Caco-2 (cell line): ENCODE measurements at places on chromosomes 4 and X. TPM values are rescaled to one million over a fixed set of nuclear protein-coding genes. Genes with fewer than 3 reads are reported as not detected.

The MUC7 gene
- total RNA-seq: not detected in 2 replicates

DNA sequence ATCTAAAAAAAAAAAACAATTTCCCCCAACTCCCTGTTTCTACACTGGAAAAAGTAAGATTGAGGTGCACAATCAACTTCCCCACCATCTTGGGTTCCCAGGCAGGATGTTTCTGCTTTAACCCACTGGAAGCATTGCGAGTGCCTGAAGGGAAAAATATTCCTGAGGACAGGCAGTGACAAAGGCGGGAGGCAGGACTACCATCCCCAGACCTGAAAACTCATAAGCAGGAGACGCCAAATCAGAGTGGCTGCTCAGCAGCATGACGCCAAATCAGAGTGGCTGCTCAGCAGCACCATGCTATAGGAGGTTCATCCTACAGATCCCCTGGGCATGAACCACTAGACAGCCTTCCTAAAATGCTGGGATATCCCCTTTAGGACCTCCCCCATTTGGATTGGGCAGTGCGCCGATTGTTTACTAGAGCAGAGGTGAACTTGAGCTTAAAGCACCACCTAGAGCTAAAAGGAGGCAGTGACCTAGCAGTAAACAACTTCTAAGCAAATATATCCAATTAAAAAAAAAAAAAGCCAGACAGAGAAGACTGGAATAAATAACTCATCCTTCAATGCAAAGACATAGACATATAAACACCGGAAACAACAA, 35.0 kb upstream of the GK start:
- H3K4me3 ChIP-seq: no peak overlapping the region
- no peaks in the 10 kb centered on the region for H3K27me3 ChIP-seq
- DNase-seq: no peak

GRCh38 chr4:139773560-139774318, 108.1 kb downstream of the MGST2 start:
- H3K4me1 ChIP-seq: peaks cover 9% of the 10 kb centered on the region
- no peak for DNase-seq
- no peak overlapping the region for H3K4me3 ChIP-seq
- no peak overlapping the region for H3K27ac ChIP-seq
- no peaks in the 10 kb centered on the region for H3K36me3 ChIP-seq

DNA sequence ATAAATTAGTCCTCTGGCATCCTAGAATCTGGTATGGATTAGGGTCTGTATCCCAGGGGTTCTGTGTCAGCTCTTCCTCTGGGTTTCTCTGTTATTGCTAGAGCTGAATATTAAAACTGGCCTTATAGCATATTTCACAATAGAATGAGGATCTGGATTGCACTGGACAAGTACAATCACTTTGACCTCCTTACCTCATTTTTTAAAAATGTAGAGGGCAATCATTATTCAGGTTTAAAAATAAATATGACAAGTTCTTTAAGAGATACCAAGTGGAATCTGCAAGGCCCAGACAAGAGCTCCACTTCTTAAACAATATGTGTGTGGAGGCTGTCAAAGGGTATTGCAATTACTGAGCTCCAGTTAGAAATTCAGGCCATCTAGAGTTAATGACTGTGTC, 1.4 kb downstream of the PALLD start:
- no peak for DNase-seq
- peaks cover 7% of the 10 kb centered on the region for H3K4me1 ChIP-seq
- H3K4me3 ChIP-seq: no peak overlapping the region
- no peak overlapping the region for H3K27ac ChIP-seq

DNA sequence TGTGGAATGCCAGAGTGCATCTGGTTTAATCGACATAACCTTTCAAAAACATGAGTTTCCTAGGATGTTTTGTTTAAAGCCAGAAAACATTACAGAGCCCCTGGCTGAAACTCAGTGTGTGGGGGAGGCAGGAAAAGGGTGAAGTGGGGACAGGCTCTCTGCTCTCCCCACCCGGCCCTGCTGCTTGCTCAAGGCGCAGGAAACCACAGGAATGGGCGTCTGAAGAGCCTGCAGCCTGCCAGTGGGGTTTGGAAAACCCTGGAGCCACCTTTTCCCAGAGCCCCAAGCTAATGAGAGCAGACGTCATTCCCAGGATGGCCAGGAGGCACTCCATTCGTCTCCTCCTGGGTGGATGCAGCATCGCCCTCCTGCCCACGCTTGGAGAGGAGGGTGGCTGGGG, 240.6 kb downstream of the AFAP1 start:
- no peak overlapping the region for H3K27ac ChIP-seq
- H3K27me3 ChIP-seq: no peaks in the 10 kb centered on the region
- no peaks in the 10 kb centered on the region for H3K4me1 ChIP-seq
- H3K36me3 ChIP-seq: no peaks in the 10 kb centered on the region

The RTL5 gene
- 2.2 and 2.5 TPM in 2 replicates for total RNA-seq

The GPC3 gene
- 233 and 266 TPM in 2 replicates for total RNA-seq

The PDZD4 gene
- total RNA-seq: 1.3 and 1.8 TPM in 2 replicates

The SYP gene
- 18.3 and 23.3 TPM in 2 replicates for total RNA-seq

The KLHL13 gene
- 8.7 and 9.1 TPM in 2 replicates for total RNA-seq

The FRG2 gene
- 0.23 TPM in 1 of 2 replicates, not detected in the other for total RNA-seq

- no peak overlapping the region for H3K27ac ChIP-seq
- H3K4me1 ChIP-seq: no peaks in the 10 kb centered on the region
- H3K36me3 ChIP-seq: no peaks in the 10 kb centered on the region
- no peaks in the 10 kb centered on the region for H3K27me3 ChIP-seq
- no peak overlapping the region for H3K4me3 ChIP-seq
- DNase-seq: no peak
These were observed 127.1 kb upstream of the GALNT7 start for GRCh38 chr4:173041482-173041881.

The DMP1 gene
- total RNA-seq: not detected in 2 replicates

The BEND2 gene
- not detected in 2 replicates for total RNA-seq

The GRK4 gene
- total RNA-seq: 6.8 and 7.1 TPM in 2 replicates

GRCh38 chr4:52376132-52376704, 282.9 kb downstream of the USP46 start:
- H3K27me3 ChIP-seq: no peaks in the 10 kb centered on the region
- H3K4me3 ChIP-seq: no peak overlapping the region
- H3K27ac ChIP-seq: no peak overlapping the region
- no peaks in the 10 kb centered on the region for H3K36me3 ChIP-seq
- no peak for DNase-seq
- no peaks in the 10 kb centered on the region for H3K4me1 ChIP-seq

The ZFP42 gene
- 0.34 and 1.2 TPM in 2 replicates for total RNA-seq

The CCDC120 gene
- total RNA-seq: 16.7 and 17.6 TPM in 2 replicates

- H3K4me3 ChIP-seq: no peak overlapping the region
- no peak overlapping the region for H3K27ac ChIP-seq
- no peaks in the 10 kb centered on the region for H3K4me1 ChIP-seq
- no peak for DNase-seq
- H3K27me3 ChIP-seq: no peaks in the 10 kb centered on the region
These were observed 107.9 kb downstream of the LDB2 start for GRCh38 chr4:16790508-16790907.

The MAGEA2B gene
- total RNA-seq: not detected in 2 replicates

DNA sequence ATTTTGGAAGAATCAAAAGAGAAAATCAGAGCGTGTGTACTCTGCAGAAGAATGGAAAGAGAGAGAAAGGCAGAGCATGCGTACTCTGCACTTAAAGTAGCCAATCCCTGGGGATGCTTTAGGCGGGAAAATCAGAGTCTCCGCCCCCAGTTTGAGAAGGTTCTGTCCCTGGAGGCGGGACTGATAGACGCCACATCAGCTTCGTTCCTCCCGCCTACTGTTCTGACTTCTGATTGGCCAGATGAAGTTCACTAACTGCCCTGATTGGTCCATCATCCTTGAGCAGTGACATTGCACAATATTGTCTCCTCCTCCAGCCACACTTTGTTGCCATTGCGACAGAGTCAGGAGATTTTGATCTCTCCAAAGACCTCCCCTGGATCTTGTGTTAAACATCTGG, 23.8 kb downstream of the SSX1 start:
- H3K27ac ChIP-seq: no peak overlapping the region
- no peaks in the 10 kb centered on the region for H3K4me1 ChIP-seq
- DNase-seq: peak; percentile 34
- H3K36me3 ChIP-seq: no peaks in the 10 kb centered on the region

The DUX4 gene
- not detected in 2 replicates for total RNA-seq

DNA sequence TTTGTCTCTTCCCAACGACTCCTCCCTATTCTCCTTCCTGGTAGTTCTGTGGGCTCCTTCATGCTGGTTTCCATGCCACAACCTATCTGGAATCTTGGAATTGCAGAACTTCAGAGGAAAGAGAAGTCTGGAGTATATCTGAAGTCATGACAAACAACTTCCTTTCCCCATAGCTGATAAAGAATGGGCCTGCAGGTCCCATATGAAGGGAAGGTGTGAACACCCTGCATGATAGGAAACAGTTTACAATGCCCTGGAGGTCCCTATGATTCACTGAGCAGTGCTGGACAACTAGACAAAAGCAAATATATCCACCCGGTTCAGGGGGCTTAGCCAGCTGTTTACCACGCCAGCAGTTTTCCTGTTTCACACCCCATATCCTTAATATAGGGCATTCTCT, 19.4 kb downstream of the FAM9C start:
- DNase-seq: no peak
- H3K4me1 ChIP-seq: peaks cover 58% of the 10 kb centered on the region
- H3K4me3 ChIP-seq: no peak overlapping the region
- peak overlapping the region; percentile 11 for H3K27ac ChIP-seq
- no peaks in the 10 kb centered on the region for H3K27me3 ChIP-seq

DNA sequence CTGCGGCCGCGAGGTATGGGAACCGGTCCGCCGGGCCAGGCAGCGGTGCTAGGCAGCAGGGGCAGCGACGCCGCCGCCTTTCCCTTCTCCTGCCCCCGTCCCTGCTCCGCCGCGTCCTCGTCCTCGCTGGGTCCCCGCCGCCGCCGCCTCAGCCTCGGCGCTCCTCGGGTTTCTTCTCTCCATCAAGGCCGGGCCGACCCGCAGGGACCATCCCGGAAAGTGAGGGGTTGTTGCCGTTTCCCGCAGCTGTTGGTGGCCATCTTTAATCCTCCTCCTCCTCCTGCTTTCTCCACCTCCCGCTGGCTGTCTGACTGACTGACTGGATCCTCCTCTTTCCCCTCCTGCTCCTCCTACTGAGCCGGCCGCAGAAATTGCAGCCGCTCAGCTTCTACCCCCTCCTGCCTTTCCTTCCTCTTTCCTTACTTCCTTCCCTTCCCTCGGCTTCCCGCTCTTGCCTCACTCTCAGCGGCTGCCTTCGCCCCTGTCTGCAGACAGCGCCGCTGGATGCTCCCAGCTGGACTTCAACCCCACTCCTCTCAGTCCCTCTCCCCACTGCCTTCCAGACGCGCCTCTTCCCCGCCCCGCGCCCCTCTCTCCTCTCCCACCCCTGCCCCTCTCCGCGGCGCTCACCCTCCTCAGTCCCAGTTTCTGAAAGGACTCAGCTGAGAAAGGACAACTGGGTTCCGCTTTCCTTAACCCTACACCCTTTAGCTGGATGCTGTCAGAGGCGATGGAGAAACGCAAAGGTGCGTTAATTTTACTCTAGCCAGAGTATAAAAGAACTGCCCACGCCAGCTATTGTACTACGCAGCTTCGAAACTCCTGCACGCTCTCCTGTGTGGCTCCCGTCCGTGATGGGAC, at the start of gene WDFY3:
WDFY3 (minus strand) TSS at position 309 of the 861 bp plus-strand sequence. CDS start 106,099 bp downstream, outside the sequence.
- peak; percentile 77 for DNase-seq
- H3K36me3 ChIP-seq: no peaks in the 10 kb centered on the region
- H3K27me3 ChIP-seq: no peaks in the 10 kb centered on the region
- peak within 1 kb of the TSS; percentile 66 for H3K4me3 ChIP-seq

The AMTN gene
- total RNA-seq: not detected in 2 replicates

- DNase-seq: no peak
- no peaks in the 10 kb centered on the region for H3K27me3 ChIP-seq
- no peak overlapping the region for H3K4me3 ChIP-seq
These were observed 2.1 kb downstream of the MND1 start for GRCh38 chr4:153346563-153346962.

The FGF2 gene
- total RNA-seq: 0.19 and 0.20 TPM in 2 replicates

GRCh38 chr4:186078981-186079638, 10.2 kb downstream of the TLR3 start:
- peaks cover 6% of the 10 kb centered on the region; the same call in 1 of the 2 replicates for H3K4me1 ChIP-seq
- peak; percentile 49 for DNase-seq
- no peak overlapping the region for H3K4me3 ChIP-seq
- no peak overlapping the region for H3K27ac ChIP-seq
- no peaks in the 10 kb centered on the region for H3K36me3 ChIP-seq

DNA sequence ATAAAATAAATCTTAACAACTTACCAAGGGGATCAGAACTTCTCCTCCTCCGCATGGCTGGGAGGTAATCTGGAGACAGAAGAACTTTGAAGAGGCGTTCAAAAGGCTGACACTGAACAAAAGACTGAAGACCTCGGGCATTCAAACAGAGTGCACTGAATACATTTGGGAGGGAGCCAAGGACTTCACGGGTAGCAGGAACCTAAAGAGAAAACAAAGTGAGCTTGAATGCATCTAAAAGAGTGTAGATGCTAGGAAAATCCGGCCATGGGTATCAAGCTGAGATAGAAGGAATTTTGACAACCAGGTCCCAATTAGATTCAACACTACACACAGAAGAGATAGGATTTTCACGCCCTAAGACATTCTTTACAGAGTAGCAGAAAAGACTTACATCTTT, 69.6 kb downstream of the HUWE1 start:
- no peak overlapping the region for H3K4me3 ChIP-seq
- H3K27me3 ChIP-seq: no peaks in the 10 kb centered on the region
- no peak for DNase-seq
- H3K36me3 ChIP-seq: no peaks in the 10 kb centered on the region
- no peaks in the 10 kb centered on the region for H3K4me1 ChIP-seq

The AREG gene
- 146 and 162 TPM in 2 replicates for total RNA-seq

DNA sequence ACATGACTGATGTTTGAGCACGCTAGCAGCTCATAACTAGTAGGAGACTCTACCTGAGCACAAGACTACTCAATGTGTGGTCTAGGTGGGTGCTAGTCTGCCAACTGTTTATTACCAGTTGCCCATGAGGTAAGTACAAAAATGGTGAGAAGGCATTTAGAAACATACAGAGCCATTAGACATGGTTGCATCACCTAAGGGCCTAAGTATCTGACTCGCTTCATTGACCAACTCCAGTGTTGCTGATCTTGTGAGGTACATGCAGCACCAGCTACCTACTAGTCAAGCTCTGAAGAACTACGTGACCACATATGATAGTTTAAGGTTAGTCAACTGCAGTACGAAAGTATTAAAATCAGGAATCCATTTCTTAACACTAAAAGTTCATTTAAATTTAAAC, 39.9 kb downstream of the APBB2 start:
- peak overlapping the region; percentile 42 for H3K27ac ChIP-seq
- H3K27me3 ChIP-seq: no peaks in the 10 kb centered on the region
- H3K4me1 ChIP-seq: peaks cover 80% of the 10 kb centered on the region
- H3K36me3 ChIP-seq: no peaks in the 10 kb centered on the region
- no peak for DNase-seq
- H3K4me3 ChIP-seq: no peak overlapping the region

DNA sequence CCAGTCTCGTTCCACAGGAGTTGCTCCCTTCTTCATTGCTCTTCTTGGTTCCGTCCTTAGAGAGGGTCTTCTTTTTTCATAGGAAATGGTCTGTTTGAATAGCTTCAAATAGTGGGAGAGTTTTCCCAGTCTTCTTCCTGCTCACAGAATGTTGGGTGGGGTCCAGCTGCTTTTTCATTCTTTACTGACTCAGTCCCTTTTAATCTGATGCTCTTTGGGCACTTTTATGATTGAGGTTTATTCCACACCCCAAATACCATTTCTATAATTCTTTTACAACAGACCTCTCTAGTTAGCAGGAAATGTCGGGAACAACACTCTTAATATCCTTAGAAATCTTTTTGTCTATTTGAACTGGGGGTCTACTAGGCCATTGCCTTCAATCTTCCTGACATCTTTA, 239.5 kb downstream of the PRDM5 start:
- no peak overlapping the region for H3K27ac ChIP-seq
- no peaks in the 10 kb centered on the region for H3K27me3 ChIP-seq
- H3K4me1 ChIP-seq: no peaks in the 10 kb centered on the region
- no peak for DNase-seq

GRCh38 chrX:124001581-124001980, 40.1 kb downstream of the STAG2 start:
- no peak for DNase-seq
- no peak overlapping the region for H3K27ac ChIP-seq
- no peaks in the 10 kb centered on the region for H3K36me3 ChIP-seq
- no peaks in the 10 kb centered on the region for H3K27me3 ChIP-seq
- no peaks in the 10 kb centered on the region for H3K4me1 ChIP-seq
- no peak overlapping the region for H3K4me3 ChIP-seq
